Cortex of kidney (tissue), 1 donor: ENCODE measurements at places on chromosomes 2 and 18.

DNA sequence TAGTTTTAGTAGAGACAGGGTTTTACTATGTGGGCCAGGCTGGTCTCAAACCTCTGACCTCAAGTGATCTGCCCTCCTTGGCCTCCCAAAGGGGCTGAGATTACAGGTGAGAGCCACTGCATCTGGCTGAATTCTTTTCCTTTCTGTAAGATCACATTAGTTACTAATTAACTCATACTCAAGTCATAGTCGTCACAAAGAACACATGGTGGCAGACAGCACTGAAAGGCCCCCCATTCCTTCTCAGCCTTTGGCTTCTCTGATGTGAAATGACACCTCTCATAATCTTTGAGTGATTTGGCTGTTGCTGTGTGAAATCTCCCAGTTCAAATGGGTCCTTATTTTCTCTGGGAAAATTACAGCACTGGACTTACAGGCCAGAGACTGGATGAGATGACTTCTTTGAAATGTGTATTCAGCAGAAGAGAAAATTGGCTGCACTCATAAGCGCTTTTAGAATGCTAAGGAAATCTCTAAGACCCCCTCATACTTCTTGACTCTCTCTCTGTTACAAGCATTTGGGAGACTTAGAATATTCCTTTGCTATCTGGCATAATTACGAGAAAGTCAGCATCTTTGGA lies 764.8 kb downstream of the RNF144A start:
- no peak for DNase-seq

GRCh38 chr2:120661551-120661950 lies 74.1 kb upstream of the GLI2 start:
- DNase-seq = no peak

DNA sequence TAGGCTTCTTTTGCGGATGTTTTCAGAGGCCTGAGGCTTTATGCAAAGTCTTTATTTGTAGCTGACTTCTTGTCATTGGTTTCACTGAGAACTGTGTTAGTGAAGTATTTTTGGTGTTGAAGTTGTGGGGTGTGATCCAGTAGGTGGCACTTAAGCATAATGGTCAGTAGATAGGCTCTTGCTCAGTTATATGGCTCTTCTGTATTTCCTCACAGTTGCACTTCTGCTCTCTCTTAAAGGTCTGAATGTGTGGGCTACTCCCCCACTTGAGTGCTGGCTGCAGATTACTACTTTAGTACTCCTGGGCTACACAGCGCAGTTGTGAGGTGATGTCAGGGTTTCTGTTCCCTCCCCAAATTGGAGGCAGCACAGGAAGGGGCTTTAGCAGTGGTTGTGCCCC lies 133.8 kb upstream of the SCN7A start:
- no peak for DNase-seq

- no peak for DNase-seq
These were observed 139.9 kb upstream of the PID1 start for GRCh38 chr2:229410946-229411345.

- no peak for DNase-seq
These were observed 133.5 kb downstream of the CERS6 start for GRCh38 chr2:168589236-168590211.

DNA sequence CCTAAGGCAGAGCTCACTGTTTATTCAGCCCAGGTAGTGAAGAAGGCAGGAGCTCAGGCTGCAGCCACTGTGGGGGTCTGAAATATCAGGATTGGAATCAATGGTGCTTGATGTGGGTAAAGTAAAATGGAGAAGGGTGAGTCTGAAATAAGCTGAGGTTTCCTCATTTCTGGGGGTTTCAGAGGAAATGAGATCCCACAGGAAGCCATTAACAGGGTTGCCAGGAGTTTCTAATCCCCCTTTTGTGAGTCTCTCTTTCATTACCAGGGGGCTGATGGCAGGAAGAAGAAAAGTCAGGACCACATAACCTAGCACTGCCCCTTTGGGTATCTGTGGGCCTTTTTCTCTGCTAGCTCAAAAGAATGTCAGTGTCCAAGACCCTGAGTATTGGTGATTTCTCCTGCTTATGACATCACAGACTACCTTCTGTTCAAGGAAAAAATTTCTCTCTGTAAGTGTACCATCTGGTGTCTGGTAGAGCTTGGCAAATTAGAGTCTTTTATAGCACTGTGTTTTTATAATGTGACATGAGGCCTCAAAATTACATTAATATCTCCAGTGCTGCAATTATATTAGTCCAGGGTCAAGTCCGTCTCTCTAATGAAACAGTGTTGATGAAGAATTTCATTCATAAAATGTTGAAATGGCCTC lies 56.0 kb downstream of the LBH start:
- no peak for DNase-seq

GRCh38 chr2:4020153-4020552 lies 316.8 kb downstream of the DCDC2C start:
- DNase-seq = no peak

GRCh38 chr2:38683766-38684165 lies 17.9 kb downstream of the GALM start:
- no peak for DNase-seq

GRCh38 chr2:112277596-112278220 lies 2.3 kb downstream of the ZC3H6 start:
- no peak for DNase-seq
